Body of pancreas (tissue), 4 donors: ENCODE measurements at places on chromosomes 12 and 14. TPM values are rescaled to one million over a fixed set of nuclear protein-coding genes. Genes with fewer than 3 reads are reported as not detected.

DNA sequence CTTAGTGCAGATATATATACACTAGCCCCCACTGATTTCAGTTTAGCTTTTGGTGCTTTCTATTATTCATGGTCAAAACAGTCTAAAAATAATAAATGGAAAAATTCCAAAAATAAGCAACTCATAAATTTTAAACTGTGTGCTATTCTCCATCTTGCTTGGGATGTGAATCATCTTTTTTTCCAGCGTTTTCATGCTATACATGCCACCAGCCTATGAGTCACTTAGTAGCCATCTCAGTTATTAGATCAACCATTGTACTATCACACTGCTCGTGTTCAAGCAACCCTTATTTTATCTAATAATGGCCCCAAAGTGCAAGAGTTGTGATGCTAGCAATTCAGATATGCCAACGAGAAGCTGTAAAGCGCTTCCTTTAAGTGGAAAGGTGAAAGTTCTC is 73.9 kb upstream of the KRR1 start:
- no peaks in the 10 kb centered on the region for H3K4me1 ChIP-seq
- no peak for DNase-seq

- H3K27ac ChIP-seq = no peak overlapping the region
- no peaks in the 10 kb centered on the region for H3K36me3 ChIP-seq
- H3K4me1 ChIP-seq = peaks cover 5% of the 10 kb centered on the region
- no peak overlapping the region for H3K4me3 ChIP-seq
These were observed 21.8 kb upstream of the SPPL3 start for GRCh38 chr12:120925740-120926563.

GRCh38 chr14:62431496-62431895 is 613.8 kb downstream of the KCNH5 start:
- no peak overlapping the region for H3K27ac ChIP-seq
- H3K4me3 ChIP-seq = no peak overlapping the region
- no peak for DNase-seq
- H3K4me1 ChIP-seq = no peaks in the 10 kb centered on the region

- DNase-seq = no peak
- no peak overlapping the region for H3K27ac ChIP-seq
- H3K36me3 ChIP-seq = no peaks in the 10 kb centered on the region
- no peaks in the 10 kb centered on the region for H3K27me3 ChIP-seq
- no peak overlapping the region for H3K4me3 ChIP-seq
- H3K4me1 ChIP-seq = peaks cover 11% of the 10 kb centered on the region
These were observed 5.5 kb upstream of the CCDC85C start for GRCh38 chr14:99609245-99610170.

- no peak overlapping the region for H3K27ac ChIP-seq
- no peaks in the 10 kb centered on the region for H3K27me3 ChIP-seq
- no peaks in the 10 kb centered on the region for H3K36me3 ChIP-seq
- DNase-seq = no peak
- no peak overlapping the region for H3K4me3 ChIP-seq
- peaks cover 3% of the 10 kb centered on the region for H3K4me1 ChIP-seq
These were observed 6.9 kb downstream of the DERA start for GRCh38 chr12:15918066-15918465.

GRCh38 chr12:71639341-71639760 is 24.3 kb downstream of the ZFC3H1 start:
- DNase-seq = no peak
- no peak overlapping the region for H3K4me3 ChIP-seq
- no peak overlapping the region for H3K27ac ChIP-seq
- H3K36me3 ChIP-seq = peaks cover 13% of the 10 kb centered on the region
- H3K4me1 ChIP-seq = no peaks in the 10 kb centered on the region

The MFAP5 gene
- total RNA-seq = 33.0 TPM

The LGR5 gene
- 0.52 TPM for total RNA-seq

The TAS2R7 gene
- total RNA-seq = not detected
